ENCODE measurements at places on chromosomes 6 and 20.

- DNase-seq: no peak
Observed at GRCh38 chr6:98578016-98578415, 256.4 kb upstream of the POU3F2 start.

- DNase-seq: no peak
Observed at GRCh38 chr6:13338038-13338437, 9.7 kb upstream of the TBC1D7 start.

DNA sequence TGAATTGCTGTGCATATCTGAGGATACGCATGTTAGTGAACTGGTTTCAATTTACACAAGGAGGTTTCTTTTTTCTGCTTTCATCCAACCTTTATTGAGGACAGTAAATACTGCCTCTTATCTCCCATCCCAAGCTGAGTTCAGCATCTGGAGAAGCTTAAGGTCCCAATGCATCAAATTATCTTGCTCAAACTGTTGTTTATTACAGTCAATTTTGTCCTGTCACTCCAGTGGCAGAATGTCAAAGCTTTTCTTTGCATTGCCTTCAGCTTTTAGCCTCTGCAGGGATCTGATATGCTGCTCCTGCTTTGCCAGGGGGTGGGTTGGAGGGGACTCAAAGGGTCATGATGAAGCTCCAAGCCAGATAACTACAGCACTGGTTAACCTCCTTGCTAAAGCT lies 435.4 kb upstream of the SOX4 start:
- no peak for DNase-seq

- DNase-seq: no peak
Observed at GRCh38 chr6:12238219-12238618, 51.9 kb upstream of the EDN1 start.

DNA sequence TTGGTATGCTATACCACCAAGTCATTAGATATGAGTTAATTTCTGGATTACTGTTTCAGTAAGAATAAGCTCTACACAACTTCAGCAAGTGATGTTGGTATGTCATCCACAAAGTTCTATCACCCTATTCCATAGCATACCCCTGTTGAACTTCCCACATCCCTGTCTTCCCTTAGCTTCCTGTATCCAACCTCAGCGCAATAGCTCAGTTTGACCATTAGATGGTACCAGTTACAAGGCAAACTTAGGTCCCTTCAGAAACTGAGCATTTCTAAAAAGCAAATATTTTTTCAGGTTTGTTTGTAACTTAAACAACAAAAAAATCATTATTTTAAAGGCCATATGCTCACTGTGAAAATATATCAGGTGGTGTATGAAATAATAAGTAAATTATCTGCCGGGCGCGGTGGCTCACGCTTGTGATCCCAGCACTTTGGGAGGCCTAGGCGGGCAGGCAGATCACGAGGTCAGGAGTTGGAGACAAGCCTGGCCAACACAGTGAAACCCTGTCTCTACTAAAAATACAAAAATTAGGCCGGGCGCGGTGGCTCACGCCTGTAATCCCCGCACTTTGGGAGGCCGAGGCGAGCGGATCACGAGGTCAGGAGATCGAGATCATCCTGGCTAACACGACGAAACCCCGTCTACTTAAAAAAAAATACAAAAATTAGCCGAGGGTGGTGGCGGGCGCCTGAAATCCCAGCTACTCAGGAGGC lies 8.8 kb upstream of the MOG start:
- DNase-seq: no peak

GRCh38 chr6:37620519-37620918 lies 77.2 kb downstream of the MDGA1 start:
- DNase-seq: no peak

GRCh38 chr20:49262444-49262843 lies 15.4 kb downstream of the ZNFX1 start:
- DNase-seq: no peak

DNA sequence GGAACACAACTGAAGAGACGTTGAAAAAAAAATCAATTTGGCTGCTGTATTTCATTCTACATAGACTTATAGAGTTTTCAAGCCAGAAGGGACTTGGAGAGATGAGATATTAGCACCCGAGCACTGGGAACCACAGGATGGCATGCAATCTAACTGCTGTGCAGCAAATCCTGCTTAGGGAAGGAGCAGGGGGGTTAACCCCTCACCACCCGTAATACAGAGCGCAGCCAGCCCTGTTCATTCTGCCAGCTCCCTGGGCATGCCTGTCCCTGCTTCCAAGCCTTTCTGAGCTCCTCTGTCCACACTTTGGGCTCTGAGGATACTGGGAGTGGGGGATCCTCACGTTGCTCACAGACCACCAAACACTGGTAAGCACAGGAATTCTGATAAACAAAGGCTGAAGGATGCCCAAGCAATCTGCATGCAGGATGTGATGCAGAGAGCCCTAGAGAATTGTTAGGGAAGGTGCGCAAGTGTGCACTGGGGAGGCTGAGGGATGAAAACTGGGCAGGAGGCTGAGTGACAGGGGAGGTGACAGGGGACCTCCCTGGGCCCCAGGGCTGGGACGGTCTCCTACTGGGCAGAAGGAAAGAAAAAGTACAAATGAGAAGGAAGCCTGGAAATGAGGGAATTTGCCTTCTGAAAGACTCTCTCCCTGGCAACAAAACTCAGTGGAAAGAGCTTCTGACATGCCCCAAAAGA lies 34.0 kb downstream of the CPNE5 start:
- DNase-seq: no peak

DNA sequence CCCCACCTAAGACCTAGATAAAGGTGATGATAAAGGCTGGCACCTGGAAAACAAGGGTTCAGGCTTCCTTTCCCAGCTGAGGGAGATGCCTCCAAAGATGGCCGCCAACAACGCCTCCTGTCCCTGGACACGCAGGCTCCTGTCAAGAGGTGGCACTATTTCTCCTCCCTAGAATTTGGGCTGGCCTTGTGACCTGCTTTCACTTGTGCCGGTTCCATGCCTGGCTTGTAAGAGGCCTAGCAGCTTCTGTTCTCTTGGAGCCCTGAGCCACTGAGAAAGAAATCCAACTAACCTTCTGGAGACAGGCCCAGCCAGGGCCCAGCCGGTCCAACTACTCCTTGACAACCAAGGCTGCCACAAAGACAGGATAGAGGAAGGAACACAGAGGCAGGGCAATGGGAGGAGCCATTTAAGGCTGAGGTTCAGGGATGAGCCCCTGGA lies 60.2 kb upstream of the RALY start:
- DNase-seq: no peak

DNA sequence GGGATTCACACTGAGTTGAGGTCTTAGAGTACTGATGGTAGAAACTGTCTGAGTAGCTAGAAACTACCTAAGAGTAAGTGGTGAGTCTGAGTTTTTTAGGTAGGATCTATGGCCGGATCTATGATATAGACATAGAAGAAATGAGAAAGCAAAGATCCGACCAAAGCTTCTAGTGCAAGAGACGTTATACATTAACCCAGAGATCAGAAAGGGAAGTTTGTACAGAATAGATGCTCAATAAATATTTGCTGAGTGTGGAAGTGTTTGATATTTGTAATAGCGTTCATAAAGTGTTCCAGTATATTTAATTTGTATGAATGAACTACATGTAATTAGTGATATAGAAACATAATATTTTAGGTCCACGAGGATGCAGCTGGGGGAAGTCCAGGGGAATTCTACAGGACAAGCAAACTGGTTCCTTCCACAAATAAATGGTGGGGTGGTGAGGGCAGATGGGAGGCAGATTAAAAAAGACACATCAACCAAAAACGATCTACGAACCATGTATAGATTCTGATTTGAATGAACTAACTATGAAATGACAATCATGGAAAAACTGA lies 31.9 kb upstream of the JARID2 start:
- DNase-seq: no peak

DNA sequence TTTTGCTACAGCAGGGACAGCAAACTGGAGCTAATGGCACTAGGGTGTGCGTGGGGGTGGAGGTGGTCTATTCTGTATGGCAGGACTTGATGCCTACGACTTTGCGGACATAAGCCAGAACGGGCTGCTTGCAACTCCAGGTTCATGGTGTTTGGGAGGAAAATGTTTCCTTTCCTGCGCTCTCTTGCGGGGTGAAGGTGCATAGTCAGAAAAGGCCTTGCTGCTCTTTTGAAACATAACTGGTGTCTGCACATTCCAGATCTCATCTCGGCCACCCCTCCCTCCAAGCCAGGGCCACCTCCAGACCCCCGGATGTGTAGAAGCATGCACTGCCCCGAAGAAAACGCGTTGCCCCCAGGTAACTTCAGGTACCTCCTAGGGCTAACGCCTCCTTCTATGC lies 8.1 kb downstream of the FOXA2 start:
- DNase-seq: no peak

DNA sequence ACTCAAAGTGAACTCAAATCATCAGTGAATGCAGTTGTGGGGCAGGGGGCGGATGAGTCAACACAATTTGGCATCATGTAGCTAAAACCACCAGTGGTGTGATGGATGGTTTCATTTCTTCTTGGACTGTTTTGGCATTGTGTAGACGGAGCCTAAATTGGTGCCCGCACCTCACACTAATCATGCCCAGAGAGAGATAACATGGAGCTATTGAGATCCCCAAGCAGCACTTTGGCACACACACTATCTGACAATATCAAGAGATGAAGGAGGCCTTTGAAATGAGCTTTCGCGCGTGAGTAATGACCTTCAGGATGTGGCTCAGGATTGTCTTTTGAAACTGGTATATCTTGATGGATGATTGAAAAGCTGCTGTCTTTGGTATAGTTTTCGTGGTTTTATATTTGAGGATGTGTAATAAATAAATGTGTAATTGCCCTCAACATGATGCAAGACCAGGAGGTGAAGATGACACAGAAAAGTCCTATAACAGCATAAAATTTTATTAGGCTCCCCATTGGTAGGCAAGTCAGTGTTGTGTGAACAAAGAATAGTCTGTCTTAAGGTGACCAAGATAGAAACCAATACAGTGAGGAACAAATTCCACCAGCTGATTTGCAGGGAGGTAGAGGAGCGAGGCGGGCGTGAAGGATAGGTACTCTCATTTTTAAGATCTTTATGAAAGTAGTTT lies 174.2 kb downstream of the TSHZ2 start:
- DNase-seq: no peak

DNA sequence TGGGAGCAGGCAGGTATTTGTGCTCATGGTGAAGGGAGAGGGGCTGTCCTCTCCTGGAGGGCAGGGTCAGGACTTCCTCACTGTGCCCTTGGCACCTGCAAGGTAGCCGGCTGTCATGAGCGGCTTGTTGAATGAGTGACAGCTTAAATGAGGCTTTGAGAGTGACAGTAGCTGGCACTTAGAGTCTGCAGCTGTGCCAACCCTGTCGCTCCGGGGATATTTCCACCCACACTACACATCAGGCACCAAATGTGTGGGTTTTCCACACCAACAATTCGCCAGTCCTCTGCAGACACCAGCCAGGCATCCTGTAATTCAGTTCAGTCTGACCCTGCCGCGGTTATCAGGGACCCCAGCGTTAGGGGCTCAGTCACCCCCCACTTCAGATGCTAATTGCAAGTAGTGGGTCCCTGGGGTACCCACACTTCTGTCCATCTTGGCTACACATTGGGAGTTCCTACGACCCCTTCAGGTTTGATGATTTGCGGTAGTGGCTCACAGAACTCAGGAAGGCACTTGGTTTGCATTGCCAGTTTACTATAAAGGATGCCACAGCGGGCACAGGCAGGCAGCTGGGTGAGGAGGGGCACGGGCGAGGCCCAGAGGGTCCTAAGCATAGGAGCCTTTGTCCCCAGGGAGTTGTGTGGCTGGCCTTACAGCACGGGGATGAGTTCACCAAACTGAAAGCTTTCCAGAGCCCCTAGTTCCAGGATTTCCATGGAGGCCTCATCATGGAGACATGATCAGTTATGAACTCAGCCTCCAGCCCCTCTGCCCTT lies 9.1 kb downstream of the MTG2 start:
- no peak for DNase-seq

DNA sequence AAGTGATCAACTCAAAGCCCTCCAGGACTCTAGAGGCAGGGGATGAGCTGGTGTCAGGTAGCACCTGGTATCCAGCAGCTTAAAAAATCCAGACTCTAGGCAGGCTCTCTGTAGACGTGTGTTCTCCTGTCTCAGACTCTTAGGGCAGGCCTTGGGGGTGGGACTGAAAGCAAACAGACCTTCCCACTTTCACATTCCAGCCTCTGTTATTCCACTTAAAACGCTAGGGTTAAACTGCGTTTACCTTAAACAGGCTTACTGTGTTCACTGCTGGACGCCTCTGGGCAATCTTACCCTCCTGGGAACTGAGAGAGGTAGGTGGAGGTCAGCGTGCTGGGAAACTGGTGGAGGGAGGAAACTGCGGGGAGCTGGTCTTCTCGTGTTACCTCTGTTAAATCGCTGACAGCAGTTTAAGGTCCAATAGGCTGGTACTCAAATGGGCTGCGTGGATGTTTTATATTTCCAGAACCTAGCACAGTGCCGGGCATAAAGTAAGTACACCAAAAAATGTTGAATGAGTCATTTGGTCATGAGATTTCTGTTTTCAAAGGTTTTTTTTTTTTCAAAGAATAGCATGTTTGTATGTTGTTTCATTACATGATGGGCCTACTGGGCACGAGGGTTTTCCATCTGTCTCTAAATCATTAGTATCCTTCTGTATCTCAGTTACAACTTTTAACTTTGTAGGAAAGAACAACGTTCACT lies at the start of gene GCNT2:
TSS of gene GCNT2 (plus strand) at position 248 of the 705 bp plus-strand sequence. CDS start 7,561 bp downstream, outside the sequence.
- DNase-seq: no peak

DNA sequence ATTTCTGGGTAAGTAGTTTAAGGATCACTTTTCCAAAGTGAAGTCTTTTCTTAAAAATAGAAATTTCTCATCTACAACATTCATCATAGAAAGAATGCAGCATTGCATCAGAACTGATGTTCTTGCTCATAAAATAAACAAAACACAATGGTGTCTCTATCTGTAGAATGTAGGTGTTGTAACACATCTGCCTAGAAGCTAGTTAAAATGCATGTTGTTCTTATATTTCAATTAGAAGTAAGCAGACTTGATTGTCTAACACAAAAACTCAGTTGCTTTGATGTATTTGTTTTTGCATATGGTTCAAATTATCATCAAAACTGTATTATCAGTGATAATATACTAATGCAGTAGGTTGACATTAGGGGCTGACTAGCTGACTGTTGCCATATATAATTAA lies 654.7 kb upstream of the FLRT3 start:
- DNase-seq: no peak

DNA sequence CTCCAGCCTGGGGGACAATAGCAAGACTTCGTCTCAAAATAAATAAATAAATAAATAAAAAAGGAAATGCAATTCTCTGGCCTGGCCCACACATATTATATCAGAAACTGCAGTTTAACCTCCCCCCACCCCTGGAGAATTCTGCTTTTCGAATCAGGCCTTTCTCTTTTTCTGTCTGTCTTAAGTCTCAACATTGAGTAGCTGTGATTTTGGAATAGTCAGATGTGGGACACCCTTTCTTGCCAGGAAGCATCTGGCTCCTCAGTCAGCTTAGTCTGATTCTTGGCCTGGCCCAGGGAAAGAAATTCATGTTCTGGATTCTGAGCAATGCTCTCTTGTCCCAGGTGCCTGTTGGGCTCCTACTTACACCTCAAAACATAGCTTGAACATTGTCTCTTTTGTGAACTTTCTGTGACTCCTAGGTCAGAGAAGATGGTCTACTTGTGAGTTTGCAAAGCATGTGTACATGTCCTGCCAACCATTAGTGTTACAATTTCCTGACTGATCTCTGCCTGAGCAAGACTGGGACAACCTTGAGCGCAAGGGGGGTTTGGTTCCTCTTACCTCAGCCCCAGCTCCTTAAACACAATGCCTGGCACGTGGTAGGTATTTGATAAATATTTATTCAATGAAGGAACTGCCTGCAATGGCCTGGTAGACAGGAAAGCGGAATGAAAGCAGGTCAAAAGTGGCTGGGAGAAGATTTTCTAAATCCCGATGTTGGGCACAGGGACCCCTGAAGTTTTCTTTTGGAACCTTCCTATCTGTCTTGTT lies 23.8 kb upstream of the POU5F1 start:
- no peak for DNase-seq

GRCh38 chr6:45710304-45710821 lies 305.3 kb downstream of the CLIC5 start:
- DNase-seq: no peak
